ENCODE measurements at places on chromosomes 5 and 9.

DNA sequence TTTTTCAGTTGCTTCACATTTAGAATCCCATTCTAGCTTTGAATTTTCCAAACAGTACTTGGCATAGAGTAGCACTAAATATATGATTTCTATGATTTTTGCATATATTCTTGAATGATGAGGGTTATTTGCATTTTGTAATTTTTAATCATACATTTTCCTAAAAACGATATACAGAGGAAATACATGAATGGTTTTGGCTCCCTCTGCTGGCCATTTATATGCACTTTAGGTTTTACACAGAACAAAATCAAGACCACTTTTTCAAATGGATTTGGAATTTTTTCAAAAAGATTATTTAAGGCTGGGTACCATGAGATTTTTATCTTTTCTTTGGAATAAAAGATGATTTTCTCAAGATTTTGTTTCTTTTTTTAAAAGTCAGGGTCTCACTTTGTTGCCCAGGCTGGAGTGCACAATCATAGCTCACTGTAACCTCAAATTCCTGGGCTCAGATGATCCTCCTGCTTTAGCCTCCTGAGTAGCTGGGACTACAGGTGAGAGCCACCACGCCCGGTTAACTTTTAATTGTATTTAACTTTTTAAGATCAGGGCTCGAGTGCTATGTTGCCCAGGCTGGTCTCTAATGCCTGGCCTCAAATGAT, 16.7 kb upstream of the COMMD10 start:
- no peak for DNase-seq

GRCh38 chr9:1554081-1555035, 460.8 kb upstream of the SMARCA2 start:
- DNase-seq: no peak

DNA sequence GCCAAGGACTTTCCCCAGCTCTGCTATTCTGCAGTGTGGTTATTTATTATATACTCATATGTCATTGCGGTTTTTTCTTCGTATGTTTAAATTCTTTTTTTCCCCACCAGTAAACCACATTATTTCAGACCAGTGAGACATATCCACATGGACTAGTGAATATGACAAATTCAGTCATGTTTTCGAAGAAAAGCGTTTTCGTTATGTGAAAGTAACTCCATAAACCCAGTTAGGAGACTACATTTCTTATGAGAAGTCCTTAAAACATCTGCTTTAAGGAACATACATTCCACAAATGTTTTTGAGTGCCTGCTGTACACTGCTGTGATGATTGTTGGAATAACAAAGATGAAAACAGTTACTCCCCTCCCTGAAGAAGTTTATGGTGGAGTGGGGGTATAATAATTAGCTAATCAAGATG, 591.8 kb upstream of the CLINT1 start:
- no peak for DNase-seq

DNA sequence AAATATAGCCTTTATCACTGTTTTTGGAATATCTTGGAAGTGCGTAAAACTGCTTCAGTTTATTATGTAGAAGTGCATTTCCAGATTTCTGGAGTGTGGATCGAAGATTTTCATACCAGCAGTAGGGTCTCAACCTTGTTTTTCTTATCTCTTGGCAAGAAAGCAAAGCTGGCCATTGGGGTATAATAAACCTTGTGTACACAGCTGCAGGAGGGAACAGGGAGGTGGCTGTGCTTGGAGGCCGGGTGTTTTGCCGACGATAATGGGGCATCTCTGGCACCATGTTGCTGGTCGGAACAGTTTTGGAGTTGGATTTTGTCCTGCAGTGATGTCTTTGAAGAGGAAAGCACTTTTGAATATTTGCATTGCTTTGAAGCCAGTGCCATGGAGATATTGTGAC, 308.8 kb upstream of the DMRT1 start:
- no peak for DNase-seq

DNA sequence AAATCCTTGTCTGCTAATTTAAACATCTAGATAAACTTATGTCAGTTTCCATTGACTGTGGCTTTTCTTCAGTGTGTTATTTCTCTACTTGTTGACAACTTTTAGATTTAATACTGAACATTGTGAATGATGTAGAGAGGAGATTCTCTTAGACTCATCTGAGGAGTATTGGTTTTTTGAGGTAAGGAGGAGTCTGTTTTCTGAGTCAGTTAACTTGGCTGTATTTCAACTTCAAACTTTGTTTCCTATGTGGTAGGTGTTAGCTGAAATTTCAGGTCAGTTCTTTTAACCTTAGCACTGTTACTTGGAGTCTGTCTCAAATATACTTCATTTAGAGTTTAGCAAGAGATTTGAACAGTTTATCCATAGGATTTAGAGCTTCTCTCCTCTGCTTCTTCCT, 67.9 kb downstream of the XRCC4 start:
- DNase-seq: no peak

DNA sequence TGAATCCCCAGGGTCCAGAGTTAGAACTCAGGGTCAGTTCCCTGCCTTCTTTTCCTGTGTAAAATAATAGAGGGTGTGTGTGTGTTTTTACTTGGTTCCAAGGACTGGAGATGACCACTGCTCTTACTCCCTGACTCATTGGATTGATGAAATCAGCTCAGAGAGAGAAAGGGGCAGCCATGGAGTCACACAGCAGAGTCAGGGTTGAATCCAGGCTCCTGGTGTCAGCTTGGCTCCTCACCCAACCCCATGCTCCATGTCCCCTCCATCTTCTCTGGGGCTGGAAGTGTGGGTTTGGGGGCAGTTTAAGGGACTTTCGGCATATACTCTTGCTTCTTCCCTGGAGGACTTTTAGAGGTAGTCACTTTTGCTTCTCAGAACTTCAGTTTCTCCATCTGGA, 21.6 kb downstream of the DAB2IP start:
- no peak for DNase-seq

DNA sequence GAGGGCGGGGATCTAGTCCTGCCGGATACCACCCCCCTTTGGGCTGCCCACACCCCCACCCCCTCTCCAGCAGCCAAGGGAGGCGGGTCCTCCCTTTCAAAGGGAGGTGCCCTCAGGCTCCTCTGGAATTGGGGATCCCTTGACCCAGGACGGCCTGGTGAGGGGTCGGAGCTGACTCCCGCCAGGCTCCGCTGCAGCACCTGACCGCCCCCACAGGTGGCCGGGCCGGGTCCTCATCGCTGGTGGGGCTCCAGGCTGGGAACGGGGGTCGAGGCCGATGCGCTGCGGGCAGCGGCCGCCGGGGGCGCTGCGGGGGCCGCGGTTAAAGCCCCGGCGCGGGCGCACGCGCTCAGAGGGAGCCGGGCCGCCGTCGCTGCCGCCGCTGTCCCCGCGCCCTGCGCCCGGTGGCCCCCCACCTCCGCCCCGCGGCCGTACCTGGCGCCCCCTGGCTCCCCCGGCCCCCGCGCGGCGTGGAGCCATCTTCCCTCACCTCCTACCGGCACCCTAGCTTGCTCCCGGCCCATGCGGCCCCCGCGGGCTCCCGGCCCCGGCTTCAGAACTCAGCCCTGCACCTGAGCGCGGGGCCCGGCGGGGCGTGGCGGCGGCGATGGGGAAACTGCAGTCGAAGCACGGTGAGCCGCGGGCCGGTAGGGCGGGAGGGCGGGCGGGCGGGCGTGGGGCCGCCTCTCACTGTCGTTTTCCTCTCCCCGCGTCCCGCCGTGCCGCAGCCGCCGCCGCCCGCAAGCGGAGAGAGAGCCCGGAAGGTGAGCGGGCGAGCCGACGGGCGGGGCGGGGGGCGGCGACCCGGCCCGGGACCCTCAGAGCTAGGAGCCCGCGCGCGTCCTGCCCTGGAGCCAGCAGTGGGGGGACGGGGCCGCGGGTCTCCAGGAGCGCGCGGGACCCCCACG, at the start of gene NKD2:
TSS of gene NKD2 (plus strand) at position 352 of the 908 bp plus-strand sequence. CDS start at position 608, 256 bp downstream.
- DNase-seq: no peak

DNA sequence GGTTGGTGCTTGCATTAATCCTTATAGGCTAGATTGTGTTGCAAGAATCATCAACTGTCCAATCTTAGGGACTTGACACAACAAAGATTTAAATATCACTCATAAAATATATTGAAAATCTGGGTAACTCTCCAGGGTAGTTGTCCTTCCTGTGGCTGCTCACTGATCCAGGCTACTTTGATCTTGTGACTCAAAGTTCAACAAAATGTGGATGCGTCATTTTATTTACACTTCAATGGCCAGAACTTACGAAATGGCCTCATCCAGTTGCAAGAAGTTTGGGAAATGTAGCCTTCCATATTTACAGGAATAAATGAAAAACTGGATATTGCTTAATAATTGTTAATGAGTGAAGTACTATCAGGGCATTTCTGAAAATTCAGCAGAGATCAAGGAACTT, 235.5 kb upstream of the ACTBL2 start:
- DNase-seq: no peak

DNA sequence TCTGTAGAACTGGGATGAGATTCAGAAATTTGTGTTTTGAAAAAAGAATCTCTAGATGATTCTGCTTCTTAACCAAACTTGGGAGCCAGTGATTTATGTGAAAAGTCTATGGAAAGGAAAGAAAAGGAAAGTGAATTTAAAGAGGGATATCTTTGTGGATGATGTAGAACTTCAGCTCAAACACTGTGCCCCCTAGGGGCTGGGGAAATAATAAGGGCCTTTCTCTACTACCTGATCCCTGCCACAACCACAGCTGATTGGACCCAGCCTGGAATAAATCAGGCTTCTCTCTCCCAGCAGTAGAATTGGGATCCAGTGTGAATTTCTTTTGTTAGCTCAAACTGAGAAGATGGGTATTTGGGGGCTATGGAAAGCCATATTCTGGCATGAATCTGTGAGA, 155.0 kb downstream of the PRELID2 start:
- no peak for DNase-seq

DNA sequence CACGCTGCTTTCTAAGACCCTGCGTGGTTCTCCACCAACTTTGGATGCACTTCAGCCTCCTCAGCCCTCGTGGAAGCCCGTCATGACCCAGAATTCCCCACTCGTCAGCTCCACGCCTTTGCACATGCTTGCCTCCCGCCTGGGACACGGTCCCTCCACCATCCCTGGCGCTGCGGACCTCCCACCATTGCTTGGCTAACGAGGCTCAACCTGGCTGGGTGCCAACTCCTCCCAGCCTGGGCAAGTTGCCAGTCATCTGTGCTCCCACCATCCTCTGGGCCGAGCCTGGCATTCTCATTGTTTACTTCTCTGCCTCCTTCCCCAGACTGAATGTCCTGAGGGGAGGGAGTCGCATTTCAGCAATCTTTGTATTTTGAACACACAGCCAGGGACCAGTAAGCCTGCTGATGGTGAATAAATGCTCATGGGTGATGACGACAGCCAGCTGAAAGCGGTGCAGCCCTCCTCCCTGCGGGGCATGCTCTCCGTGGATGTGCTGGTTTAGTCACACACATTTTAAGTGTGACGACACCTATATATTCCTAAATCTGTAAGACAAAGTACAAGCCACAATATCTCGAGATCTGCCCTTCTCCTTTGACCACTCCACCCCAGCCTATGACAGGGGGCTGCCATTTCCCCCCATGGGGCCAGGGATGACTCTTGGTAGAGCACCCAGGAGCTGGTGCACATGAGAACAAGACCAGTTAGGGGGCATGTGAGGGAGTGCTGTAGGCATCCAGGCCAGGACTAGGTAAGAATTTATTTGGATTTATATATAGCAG, 37.6 kb downstream of the ANKRD33B start:
- DNase-seq: no peak

GRCh38 chr9:119273984-119274665, 95.1 kb downstream of the BRINP1 start:
- DNase-seq: no peak

DNA sequence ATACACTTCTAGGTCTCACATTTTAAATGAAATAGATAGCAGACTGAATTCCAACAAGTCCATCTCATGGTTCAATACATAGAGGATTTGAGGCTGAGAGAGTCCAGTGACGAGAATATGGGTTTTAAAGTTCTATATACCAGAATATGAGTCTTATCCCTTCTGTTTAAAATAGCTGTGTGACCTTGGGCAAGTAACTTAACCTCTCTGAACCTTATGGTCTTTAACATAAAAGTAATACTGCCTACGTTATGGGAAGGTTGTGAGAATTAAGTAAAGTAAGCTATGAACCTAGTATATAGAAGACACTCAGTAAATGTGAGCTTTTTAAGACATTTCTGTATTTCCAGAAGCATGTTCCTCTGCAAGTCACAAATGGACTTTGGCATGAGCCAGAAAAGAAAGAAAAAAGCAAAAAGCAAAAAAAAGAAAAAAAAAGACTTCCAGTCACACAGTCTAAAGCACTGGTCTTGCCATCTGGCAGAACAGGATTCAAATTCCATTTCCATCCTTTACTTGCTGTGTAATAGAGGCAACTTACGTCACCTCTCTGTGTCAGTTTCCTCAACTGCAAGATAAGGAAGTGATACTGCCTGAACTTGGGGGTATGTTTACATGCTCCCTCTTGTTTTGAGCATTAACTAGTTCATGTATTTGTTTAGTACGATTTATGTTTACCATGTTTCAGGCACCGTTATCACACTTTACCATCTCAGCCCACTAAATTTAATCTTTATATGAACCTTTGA, 248.2 kb downstream of the TRIM32 start:
- no peak for DNase-seq

DNA sequence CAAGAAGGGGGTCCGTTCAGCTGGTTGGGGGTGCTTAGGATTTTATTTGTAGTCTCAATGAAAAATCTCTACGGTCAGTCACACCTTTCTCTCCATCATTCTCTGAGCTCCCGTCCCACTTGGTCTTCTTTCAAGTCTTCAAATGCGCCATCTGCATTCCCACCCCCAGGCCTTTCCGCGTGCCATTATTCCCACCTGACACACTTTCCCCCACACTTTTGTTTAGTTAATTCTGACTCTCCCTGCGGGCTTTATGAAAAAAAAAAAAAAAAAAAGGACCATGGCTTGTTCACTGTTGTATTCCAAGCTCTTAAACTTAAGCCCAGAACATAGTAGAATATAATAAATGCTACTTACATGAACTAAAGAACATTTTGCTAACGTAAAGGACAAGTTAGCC, 11.7 kb upstream of the OR5C1 start:
- DNase-seq: no peak

DNA sequence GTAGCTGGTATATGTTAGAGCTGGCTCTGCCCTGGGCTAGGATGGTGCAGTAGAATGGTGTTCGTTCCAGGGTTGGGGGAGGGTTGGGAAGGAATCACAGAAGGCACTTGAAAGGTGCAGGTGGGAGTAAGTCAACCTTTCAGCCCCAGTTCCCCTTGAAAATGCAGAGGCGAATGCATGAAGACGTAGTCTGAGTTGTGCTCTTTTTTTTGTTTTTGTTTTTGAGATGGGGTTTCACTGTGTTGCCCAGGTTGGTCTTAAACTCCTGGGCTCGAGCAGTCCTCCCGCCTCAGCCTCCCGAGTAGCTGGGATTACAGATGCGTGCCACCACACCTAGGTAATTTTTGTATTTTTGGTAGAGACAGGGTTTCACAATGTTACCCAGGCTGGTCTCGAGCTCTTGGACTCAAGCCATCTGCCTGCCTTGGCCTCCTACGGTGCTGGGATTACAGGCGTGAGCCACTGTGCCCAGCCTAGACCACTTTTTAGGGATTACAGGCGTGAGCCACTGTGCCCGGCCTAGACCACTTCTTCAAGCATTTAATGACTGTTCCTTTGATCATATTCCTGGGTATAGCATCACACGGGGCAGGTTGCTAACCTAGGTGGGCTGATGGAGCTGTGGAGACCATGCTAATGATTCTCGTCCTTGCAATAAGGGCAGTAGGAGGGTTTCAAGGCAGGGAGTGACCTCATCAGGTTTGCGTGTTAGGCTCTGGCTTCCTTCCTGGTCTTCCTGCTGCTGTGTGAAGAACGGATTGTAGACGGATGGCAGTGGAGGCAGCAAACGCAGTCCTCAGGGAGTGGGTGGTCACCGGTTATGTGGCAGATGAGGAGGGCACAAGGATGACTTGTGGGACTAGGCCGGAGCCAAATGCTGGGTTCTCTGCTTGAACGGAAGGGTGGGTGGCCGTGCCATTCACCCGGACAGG, 13.7 kb downstream of the EHMT1 start:
- DNase-seq: no peak

All from activated CD4-positive, alpha-beta T cell treated with anti-CD3 and anti-CD28 coated beads for 24 hours (primary cell).